ENCODE measurements at places on chromosomes 11 and 22.
A peak's percentile ranks its signal among the peaks of the same experiment; 100 is the strongest.

DNA sequence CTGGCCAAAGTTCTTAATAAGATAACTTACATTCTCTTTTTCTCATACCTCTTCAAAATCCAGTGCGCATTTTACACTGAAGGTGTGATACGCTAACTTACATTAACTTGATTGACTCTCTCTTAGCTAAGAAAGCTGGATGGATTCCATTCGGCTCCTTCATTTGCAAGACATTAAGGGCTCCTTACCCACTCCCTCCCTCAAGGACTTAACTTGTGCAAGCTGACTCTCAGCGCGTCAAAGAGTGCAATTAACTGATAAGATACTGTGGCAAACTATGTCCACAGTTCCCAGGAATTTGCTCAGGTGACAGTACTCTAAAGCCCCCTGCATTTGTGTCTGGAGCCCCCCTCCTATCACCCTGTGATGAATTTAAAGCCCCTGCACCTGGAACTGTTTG is 6.4 kb upstream of the RFPL1 start:
- DNase-seq, result no peak

- DNase-seq, result no peak
Measured at GRCh38 chr11:95556342-95557163, 233.0 kb downstream of the FAM76B start.

- no peak for DNase-seq
Measured at GRCh38 chr11:130318031-130318673, 3.4 kb upstream of the ZBTB44 start.

DNA sequence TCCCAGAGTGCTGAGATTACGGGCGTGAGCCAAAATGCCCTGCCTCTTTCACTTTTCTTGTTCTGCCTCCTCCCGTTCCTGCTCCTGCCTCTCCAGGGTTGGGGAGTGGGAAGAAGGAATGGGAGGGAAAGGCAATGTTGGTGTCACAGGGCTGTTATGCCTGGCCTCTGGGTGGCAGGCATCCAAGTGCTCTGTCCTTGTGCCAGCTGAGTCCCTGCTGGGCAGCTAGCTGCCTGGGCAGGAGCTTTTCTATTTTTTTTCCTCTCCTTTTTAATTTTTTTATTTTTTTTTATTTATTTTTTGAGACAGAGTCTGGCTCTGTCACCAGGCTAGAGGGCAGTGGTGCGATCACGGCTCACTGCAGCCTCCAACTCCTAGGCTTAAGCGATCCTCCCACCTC is 4.1 kb upstream of the SAC3D1 start:
- no peak for DNase-seq

- no peak for DNase-seq
Measured at GRCh38 chr11:7494086-7494745, 8.9 kb downstream of the OLFML1 start.

DNA sequence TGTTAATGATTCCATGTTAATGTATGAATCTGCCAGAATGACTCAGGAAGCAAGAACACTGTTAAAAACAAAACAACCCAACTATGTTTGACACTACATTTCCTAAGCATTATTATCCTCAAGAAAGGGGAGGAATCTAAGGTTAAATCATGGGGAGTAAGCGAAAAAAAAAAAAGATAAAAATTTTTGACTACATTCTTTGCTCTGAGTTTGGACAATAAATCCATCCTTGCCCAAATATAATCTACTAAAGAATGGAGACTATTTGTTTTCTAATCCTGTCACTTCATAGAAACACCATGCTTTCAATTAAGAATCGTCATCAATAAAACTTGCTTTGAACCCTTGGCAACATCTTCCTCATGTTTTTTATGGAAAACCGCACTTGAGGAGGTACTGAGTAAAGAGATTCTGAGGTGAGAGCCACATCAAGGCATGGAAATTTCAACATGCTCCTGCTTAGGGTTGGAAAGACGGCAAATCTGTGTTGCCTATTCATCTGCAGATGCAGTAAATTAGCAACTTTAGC is 9.7 kb downstream of the MAML2 start:
- DNase-seq, result peak; percentile 33

DNA sequence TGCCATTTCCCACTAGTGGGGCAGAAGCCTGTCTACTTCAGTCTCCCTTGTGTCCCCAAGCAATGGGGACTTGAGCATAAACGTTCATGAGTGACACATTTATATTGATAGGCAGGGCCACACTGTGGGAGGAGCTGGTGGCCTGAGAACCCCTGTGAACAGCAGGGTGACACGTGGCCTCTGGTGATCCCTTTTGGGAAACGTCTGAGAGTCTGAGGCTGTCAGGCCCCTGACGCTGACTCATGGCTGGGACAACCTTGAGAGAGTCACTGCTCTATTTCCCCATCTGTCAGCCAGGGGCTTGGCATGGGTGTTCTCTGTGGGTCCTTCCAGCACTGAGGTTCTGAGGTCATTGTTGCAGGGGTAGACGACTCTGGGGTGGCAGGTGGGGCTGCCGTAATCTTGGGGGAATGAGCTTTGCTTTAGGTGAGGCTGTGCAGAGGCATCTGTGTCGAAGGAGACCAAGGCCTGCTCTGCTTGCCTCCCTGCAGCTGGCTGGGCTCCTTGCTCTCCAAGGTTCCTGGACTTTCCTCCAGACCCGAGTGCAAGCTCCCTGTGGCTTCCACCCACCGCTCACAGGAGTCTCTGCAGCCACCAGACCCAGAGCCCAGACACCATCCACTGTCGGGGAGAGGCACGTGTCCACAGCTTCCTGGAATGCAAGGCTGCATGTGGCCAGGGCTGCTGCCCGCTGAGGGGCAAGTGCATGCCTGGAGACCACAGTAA is 54.7 kb downstream of the SMIM38 start:
- peak; percentile 15 for DNase-seq

GRCh38 chr11:72618803-72619202 is 55.4 kb downstream of the PDE2A start:
- DNase-seq, result peak; percentile 20

DNA sequence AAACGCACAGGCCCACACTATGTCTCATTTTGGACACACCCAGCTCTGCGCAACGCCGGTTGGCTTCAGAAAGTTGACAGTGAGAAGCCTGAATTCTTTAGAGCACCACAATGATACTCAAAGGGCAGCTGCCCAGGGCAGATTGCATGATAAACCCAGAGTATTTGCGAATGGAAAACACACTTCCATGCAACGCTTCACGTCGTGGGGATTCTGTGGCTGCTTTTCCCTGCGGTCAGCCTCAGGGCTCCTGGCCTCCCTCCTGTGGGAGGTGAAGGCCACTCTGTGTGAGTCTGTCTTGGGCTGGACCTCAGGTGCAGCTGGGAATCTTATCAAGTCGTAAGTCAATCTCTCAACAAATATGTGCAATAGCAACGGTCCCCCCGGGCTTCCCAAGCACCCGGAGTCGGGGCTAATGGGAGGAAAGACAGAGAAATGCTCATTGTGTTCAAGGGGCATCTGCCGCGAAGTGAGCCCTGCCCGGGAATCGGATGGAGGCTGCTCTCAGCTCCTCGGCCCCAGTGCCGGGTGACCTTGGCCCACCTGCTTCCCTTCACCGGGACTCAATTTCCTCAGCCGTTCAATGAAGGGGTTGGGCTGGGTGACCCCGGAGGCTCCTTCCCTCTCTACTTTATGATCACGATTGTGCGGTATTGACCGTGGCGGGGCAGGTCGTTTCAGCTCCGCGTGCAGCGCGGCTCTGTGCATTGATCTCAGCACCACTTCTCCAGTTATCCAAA is 623.6 kb downstream of the BRD1 start:
- no peak for DNase-seq

- no peak for DNase-seq
Measured at GRCh38 chr22:35531202-35531601, 9.4 kb upstream of the RASD2 start.

GRCh38 chr22:23119494-23120414 is 22.0 kb downstream of the RSPH14 start:
- DNase-seq, result no peak

Data from ELR (cell line).